Urinary bladder (tissue), 4 donors: ENCODE measurements at places on chromosomes 3 and 15.

DNA sequence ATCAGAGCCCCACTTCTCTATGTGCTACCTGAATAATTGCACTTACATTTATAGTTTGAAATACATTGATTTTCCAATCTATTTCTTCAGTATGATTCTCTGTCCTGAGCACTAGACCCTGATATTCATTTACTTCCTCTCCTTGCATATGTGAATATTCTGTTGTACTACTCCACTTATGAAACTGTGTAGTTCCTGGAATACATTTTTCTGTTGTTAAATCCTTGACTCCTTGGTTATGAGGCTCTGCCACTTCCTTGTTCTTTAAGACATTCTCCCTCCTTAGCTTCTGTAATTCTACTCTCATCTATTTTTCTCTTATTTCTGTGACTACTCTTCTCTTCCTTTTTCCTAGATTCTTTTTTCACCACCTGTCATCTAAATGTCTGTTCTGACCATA lies 12.9 kb upstream of the MGA start:
- no peak for DNase-seq

DNA sequence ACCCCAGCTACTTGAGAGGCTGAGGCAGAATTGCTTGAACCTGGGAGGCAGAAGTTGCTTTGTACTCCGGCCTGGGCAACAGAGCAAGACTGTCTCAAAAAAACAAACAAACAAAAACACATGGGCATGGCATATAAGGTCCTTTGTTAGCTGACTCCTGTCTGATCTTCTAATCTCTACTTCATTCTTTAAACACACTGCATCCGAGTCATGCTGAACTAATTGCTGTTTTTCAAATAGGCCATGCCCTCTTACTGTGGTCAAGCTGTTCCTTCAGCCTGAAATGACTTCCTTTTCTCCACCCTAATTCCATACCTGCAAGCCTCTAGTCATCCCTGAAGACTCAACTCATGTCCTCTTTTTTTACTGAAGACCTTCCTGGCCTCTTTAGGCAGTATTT lies 22.3 kb upstream of the SLMAP start:
- DNase-seq = no peak

GRCh38 chr3:136134091-136134490 lies 62.0 kb downstream of the MSL2 start:
- DNase-seq = no peak

- no peak for DNase-seq
Observed at GRCh38 chr15:68145706-68146105, 59.4 kb downstream of the CALML4 start.

DNA sequence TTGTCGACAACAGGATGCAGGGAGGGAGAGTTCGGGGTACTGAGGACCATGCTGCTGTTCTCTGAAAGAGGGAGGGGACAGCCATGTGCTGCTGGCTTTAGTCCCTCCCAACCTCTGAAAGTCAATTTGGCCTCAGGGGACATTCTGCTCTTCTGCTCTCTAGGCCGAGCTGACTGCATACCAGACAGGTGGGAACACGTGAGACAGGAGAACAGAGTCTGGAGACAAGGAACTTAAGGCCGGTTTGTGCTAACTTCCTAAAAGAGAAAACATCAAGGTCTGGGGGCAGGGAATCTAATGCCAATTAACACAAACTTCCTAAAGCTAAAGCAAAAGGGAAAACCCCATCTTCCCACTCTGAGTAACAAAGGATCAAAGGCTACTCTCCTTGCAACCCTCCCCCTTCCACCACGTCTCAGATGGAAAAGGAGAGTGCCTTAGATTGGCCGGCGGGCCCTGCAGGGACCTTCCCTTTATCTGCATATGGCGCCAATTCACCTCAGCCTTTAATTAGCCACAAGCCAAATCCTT lies 41.0 kb downstream of the SLCO2A1 start:
- DNase-seq = peak; percentile 18

DNA sequence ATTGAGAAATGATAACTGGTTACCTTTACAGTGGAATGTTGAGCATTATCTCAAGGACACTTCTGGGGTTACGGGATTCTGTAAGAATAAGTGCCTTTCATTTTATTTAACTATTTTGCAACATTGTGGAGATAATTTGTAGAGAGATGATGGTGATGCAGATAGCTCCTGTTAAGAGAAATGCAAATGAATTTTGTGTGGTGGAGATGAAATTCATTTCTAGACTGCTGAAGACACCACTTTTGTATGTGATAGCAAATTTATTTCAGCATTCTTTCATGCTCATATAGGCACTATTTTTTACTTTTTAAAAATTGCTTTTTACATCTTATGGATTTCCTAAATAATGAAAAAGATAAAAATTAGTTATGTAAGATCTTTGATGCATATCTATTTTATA lies 463.3 kb upstream of the CBLB start:
- DNase-seq = no peak

- peak; percentile 75 for DNase-seq
Observed at GRCh38 chr3:49171119-49171774, at the start of gene KLHDC8B. TSS of gene KLHDC8B (plus strand) at chr3:49171598. CDS start at chr3:49172770, 1,172 bp downstream.

DNA sequence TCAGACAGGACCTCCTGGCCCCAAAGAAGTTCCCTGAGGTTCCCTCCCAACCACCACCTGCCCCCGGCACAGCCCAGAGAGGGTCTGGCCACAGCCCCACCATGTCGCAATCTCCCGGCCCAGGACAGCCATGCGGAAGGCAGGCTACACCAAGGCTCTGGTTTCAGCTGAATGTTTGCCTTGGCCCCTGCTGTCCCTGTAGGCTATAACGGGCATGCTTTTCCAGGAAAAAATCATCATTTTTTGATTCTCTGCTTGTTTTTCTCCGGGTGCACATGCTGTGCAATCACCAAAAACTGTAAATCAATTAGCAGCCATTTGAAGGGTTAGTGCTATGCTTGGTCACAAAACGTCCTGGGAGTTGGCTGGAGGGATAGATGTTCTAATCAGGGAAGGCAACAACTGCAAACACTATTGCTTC lies 142.7 kb upstream of the IGF1R start:
- no peak for DNase-seq

DNA sequence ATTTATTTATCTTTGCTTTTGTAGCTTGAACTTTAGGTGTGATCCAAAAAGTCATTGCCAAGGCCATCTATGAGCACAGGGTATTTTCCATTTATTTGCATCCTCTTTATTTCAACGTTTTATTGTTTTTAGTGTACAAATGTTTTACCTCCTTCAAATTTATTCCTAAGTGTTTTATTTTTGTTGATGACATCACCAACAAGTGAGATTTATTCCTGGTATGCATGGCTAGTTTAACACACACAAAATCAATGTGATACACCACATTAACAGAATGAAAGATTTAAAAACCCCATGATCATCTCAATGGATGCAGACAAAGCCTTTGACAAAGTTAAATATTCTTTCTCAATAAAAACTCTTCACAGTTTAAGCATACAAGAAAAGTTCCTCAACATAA lies 66.3 kb upstream of the CHRM5 start:
- DNase-seq = no peak

DNA sequence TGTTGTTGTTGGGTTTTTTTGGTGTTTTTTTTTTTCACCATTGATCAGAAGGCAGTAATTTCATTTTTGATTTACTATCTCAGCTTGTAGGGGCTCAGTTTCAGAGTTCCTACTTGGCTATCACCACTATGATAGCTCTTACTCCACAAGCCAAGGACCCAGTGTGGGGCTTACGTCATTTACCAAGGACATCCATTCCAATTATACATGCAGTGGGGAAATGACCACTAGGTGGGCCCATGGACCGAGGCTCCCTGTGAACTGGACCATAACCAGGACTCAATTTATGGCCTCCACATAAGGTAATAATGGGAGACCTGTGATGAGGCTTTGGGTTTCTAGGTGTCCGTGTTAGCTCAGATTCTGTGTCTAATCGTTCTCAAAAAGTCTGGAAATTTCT lies 67.5 kb upstream of the CACNA1D start:
- DNase-seq = no peak

DNA sequence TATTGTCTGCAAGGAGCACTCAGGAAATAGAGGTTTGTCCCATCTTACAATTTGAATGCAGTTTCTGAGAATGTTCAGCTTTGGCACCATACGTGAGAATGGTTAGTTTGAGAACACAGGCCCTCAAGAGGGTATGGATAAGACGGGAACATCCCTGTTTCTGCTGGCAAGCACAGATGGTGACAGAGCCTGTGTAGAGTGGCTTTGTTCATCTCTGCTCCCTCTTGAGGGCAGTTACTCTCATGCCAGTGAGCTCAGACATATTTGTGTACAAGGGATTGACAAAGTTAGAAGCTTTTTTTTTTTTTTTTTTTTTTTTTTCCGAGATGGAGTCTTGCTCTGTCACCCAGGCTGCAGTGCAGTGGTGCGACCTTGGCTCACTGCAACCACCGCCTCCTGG lies 71.5 kb upstream of the FILIP1L start:
- no peak for DNase-seq

- no peak for DNase-seq
Observed at GRCh38 chr15:50183112-50183794, 1.3 kb downstream of the SLC27A2 start.

- no peak for DNase-seq
Observed at GRCh38 chr3:95705786-95706418, 1108.5 kb upstream of the EPHA6 start.

- no peak for DNase-seq
Observed at GRCh38 chr3:152345233-152345632, 76.5 kb downstream of the MBNL1 start.

DNA sequence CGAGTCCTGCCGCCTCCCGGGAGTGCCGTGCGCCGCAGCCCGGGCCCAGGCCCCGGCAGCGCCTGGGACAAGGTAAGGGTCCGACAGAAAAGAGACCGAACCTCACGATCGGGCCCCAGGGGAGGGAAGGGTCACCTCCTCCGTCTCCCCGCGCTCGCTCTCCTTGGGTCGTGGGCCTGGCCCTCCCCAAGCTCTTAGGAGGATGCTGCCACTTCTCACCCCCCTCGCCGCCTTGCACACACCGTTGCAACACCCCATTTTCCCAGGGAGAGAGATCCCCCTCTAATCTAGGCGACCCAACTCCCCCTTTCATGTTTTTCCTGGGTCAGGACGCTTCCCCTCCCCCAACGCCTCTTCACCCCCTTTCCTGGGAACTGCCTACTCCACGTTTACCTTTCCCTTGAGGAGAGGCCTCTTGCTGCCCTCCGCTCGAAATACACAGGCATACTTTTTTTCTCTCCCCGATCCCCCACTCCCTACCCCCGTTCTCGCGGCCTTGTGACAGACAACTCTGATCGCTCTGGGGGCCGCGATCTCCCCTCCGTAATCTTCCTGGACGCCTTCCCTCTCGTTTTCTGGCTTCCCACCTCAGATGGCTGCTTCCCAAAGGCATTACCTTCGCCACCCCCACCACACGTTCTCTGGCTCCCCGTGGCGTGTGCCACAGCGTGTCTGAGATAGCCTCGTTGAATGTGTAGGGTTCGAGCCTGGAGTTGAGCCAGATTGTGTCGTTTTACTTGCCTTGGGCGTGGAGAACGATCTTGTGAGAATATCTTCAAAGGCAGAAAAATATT lies 688 bp downstream of the SETD5 start:
- no peak for DNase-seq

DNA sequence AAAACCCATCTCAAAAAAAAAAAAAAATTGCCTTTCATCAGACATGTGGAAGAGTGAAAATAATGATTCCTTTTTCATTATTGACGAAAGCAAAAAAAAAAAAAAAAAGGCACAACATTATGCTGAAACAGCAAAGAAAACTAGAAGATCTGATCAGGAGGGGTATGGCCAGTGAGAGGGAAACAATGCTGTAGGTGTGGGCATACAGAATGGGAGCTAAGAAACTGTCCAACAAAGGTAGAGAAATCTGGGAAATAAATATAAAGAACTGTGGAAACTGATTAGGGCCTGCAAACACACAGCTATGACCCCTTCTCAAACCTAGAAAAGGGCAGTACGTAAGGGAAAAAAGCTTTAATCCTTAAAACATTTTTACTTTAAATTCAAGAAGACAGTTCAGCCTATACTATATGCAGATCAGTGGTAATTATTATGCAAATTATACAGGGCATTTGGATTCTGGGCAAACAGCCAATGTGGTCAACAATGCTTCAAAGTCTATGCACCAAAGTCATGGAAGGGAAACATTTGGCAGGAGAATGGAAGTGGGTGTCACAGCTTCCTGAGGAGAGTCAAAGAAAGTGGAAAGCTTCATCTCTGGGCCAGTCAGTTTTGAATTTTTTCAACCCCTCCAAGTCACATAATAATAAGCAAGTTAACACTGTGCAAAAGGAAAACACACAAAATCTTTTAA lies 68.3 kb upstream of the SLC12A8 start:
- no peak for DNase-seq

GRCh38 chr3:58668247-58668646 lies 1.7 kb upstream of the FAM3D start:
- no peak for DNase-seq

DNA sequence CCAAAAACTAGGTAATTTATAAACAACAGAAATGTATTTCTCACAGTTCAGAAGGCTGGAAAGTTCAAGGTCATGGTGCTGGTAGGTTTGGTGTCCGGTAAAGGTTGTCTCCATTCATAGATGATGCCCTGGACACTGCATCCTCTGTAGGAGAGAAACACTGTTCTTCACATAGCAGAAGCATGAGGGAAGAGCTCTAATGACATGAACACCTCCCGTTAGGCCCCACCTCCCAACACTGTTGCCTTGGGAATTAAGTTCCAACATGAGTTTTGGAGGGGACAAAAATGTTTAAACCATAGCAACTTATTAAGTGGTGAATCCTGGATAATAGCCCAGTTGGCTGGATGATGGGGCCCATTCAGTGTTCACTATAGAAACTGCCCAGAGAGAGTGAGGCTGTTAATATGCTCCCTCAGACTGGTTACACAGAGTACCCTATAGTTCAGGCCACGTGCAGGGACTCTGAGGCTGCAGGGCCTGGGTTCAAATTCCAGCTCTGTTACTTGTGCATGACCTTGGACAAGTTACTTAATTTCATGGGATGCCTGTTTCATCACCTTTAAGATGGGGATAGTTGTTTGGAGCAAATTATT lies 37.0 kb downstream of the CCNL1 start:
- no peak for DNase-seq

- DNase-seq = no peak
Observed at GRCh38 chr3:181761906-181762305, 50.2 kb downstream of the SOX2 start.

DNA sequence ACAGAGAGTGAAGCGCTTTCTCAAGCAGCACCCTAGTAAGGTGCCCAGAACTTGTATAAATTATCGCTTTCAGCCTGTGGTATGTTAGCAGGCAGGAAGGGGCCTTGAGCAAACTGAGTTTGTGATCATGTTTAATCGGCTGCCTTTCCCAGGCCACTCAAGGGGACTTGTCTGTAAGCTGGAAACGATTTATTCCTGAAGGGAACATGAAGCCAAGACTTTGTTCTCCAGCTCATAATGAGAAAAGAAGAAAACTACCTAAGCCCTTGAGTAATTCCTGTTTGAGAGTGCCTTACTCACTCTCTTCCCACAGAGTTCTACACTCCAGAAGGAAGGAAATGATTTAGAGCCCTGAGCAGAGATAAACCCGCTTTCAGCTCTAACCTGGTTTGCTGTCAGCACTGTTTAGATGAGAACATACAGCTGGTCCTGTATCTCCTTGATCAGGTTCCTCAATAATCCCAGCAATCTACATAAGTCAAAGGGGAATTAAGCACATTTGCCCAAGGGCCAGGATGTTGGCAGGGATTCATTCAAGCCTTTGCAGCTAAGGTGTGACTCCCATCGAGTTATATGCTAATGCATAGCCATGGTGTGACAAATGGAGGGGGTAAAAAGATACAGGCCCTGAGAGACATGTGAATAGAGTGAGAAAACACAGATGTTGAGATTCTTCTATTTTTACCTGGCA lies 187.7 kb upstream of the SLC24A5 start:
- DNase-seq = no peak

GRCh38 chr3:52983828-52984227 lies 62.0 kb downstream of the SFMBT1 start:
- DNase-seq = no peak
